ENCODE measurements at places on chromosomes 2 and 18. TPM values are rescaled to one million over a fixed set of nuclear protein-coding genes. Genes with fewer than 3 reads are reported as not detected.

The GALNT5 gene
- polyA plus RNA-seq: not detected

The NT5DC4 gene
- polyA plus RNA-seq: not detected

The ZBTB7C gene
- not detected for polyA plus RNA-seq

The LIMS3 gene
- 13.5 TPM for polyA plus RNA-seq

The SNTG2 gene
- polyA plus RNA-seq: not detected

The SMCHD1 gene
- polyA plus RNA-seq: 4.6 TPM

The C2orf92 gene
- polyA plus RNA-seq: 2.7 TPM

The FSHR gene
- not detected for polyA plus RNA-seq

The ST6GAL2 gene
- not detected for polyA plus RNA-seq

The DUSP19 gene
- 0.53 TPM for polyA plus RNA-seq

The IMPA2 gene
- polyA plus RNA-seq: 6.1 TPM

The SMYD5 gene
- polyA plus RNA-seq: 16.2 TPM

The CCDC68 gene
- 0.22 TPM for polyA plus RNA-seq

The REG3G gene
- polyA plus RNA-seq: not detected

The SERPINB2 gene
- polyA plus RNA-seq: 2.5 TPM

The FHOD3 gene
- 0.03 TPM for polyA plus RNA-seq

The KIF1A gene
- 0.02 TPM for polyA plus RNA-seq

DNA sequence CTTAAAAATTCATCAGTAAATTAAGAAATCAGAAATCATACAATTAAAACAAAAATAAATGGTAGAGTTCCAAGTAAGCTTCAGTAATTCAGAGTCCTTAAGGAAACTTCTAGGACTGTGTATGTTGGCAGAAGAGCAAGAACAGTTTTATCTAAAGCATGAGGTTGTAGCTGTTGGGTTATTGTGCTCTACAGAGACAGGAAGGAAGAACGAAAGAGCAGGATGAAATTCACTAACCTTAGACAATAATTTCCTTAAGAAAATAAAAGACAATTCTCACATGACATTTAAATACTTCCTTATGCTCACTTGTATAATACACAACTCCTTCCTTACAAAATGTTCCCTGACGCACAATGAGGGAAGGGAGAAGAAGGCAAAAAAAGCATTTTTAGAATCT is 133.4 kb downstream of the STK39 start:
- peak; percentile 90 for DNase-seq

DNA sequence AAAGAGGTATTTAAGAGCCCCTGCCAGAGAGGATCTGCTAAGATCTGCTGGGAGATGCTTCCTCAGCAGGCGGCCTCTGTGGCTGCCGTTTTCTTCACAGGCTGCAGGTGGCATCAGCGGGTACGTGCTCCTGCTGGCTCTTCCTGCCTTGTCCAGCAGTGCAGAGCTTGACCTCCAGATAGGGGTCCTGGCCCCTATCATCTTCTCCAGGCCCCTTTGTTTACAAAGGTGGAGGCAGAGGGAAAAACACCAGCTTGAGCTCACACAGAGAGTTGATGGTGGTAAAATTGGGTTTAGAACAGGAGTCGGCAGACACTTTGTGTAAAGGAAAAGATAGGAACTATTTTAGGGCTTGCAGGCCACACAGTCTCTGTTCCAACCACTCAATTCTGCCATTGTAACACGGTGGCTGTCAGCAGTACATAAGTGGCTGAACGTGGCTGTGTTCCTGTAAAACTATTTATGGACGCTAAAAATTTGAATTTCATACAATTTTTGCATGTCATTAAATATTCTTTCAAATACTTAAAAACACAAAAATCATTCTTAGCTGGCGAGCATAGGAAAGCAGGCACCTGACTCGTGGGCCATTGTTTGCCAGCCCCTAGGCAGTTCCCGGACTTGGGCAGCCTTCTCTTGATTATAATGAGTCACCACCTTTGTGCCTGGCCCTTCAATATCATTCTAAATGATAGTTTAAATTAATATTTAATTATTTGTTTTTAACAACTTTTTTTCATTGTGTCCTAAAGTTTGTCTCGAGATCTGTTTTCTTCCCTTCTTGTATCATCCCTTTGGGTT is 98.2 kb upstream of the B3GNT7 start:
- peak; percentile 52 for DNase-seq

- DNase-seq: no peak
Observed at GRCh38 chr2:54012538-54013141, 41.8 kb upstream of the PSME4 start.

DNA sequence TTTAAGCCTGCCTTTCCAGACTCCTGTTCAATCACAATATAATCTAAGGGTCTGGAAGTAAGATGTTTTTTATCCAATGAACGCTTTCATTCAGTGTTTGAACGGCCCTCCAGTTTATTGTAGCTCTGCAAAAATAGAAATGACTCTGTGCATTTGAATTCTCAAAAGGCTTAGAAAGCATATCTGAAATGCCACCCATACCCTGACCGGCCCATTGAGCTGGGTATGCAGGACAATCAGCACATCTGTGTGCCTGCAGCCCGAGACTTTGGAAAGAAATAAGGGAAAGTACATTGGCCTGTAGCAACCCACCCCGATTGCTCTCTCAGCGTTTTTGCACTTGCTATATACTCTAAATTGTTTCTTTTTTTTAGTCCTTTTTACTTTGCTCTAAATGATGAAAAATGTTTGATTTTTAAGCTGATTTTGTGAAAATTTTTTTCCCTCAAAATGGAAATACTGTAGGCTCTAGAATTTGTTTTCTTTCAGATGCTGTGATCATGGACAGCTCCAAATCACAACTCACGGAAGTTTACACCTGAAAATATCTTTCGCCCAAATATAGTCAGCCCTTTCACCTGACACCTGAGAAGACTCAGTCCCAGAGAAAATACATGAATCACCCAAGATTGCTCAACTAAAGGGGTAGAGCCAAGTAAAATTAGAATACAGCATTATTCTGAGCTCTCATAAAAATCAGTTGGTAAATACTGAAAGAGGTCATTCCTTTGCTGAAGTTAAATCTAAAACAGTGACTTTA is 194.5 kb upstream of the SIX3 start:
- DNase-seq: no peak

GRCh38 chr2:114784890-114785583 is 342.6 kb downstream of the DPP10 start:
- no peak for DNase-seq

DNA sequence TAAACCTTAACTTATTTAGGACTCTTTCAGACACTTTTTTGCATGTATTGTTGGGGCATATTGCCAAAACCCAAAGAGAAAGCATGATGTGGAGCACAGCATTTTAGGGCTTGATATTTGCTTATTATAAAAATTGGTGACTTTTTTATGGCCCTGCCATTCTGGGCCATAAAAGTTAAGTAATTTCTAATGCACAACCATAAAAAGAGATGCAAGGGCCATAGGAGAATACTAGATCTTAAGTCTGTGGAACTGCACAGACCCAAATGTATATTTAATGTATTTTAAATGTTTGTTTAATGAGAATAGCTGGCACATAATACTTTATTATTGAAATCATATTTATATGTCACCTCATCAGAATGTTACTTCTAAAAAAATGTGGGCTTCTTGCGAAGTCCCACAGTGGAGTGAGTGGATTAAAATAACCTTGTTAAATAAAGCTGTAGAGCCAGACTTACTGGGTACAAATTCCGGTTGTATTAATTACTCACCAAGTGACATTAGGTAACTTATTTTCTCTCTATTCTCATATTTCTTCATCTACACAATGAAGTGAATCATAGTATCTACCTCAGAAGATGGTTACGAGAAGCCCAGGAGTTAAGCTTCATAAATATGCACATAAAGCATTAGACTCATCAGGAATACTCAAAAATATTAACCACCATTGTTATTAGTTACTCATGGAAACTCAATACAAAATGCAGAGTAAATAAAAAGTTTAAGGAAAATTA is 52.2 kb downstream of the HNMT start:
- no peak for DNase-seq

GRCh38 chr2:56113382-56113975 is 70.3 kb upstream of the CCDC85A start:
- DNase-seq: peak; percentile 18

DNA sequence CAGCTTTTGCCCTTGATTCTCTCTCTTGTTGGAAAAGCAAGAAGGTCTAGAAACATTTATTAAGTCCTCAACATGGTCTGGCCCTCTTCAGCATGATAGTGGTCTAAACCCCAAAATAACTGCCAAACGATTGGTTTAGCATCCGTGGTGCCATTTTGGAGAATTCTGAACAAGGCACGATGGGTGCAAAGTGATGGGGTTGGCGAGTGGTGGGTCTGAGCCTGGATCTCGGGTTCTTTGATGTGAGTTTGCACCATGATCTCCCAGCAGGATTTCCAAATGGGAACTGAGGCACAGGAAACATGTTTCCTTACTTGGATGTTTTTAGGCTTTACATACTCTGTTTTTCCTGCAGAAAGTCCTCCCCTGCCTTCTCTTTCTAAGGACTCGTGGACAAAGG is 240.3 kb downstream of the MYCN start:
- DNase-seq: no peak

DNA sequence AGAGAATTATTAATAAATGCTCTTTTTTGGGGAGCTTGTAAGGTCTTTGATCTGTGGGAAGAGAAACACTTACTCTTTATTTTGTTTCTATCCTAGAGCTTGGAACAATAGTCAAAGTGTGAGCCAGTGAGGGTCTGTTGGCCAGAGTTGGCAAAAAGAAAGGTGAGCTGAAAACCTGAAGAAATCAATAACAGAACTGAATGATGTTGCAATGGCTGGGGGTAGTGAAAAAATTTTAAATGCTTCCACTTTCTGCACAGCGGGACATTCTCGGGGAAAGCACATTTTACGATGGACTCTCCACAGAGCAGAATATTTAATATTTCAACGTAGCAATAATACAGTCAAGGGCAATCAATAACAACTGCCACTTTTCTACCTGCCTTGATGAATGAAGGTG is 78.9 kb downstream of the SKA1 start:
- no peak for DNase-seq

GRCh38 chr2:218679119-218679518 is 7.2 kb downstream of the STK36 start:
- peak; percentile 8 for DNase-seq

- no peak for DNase-seq
Observed at GRCh38 chr18:48917579-48918517, 32.9 kb downstream of the SMAD7 start.

- no peak for DNase-seq
Observed at GRCh38 chr18:48790869-48791635, 159.7 kb downstream of the SMAD7 start.

DNA sequence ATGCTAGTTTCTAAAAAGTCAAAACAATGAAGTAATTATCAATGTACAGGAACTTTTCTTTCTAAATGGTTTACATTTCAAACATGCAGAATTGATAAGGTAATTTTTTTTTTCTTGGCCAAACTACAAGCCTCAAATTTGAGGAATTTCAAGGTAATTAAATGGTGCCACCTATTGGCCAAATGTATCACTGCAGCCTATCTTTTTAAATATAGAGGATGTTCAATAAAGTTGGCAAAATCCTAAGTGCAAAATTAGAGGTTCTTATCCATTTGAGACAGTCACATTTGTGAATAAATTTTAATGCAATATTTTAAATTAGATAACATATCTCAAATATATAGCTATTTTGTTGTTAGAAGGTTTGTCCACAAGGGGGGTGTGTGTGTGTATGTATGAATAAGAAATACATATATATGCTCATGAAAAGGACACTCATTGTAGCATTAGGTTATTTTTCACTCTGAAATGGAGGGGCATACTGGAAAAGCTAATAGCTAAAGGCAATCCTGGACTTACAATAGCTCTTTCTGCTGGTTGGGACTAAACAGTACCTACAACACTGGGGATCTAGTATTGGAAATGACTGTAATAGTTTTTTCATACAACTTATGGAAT is 26.2 kb downstream of the MMADHC start:
- peak; percentile 57 for DNase-seq

GRCh38 chr18:77108821-77109647 is 23.5 kb downstream of the MBP start:
- DNase-seq: no peak

DNA sequence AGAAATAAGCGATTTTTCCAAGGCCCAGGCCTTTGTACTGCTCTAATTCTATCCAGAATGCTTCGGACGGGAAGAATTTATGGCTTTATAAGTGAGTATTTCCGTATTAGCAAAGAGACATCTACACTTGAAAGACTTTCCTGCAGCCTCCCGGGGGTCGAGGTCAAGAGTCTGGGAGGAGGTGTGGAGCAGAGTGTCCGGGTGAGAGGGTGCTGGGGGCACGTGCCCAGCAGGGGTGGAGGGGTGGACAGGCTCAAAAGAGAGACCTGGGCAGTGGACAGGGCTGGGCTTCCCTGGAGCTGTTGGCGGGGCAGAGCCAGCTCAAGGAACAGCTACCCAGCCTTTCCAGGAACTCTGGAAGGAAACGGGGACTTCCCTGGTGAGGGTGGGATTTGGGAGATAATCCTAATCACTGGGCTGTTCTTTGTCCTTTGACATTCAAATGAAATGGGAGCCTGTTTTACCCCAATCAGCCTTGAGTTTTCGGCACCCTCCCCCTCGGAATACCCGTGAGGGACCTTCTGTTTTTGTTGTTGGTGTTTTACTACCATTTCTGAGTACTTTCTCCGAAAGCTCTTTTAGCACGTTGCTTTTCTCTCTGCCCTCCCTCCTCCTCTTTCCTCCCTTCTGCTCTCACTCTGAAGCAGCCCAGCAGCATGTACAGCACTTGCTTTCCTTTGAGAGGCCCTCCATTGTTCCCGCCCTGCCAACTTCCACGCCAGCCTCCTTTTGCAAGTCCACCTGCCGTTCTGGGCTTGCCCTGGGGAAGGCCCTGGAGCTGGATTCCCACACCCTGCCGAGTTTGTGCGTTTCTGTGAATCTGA is 164.7 kb downstream of the AGAP1 start:
- peak; percentile 18 for DNase-seq

- no peak for DNase-seq
Observed at GRCh38 chr2:21866316-21866715, 742.5 kb downstream of the TDRD15 start.

- peak; percentile 52 for DNase-seq
Observed at GRCh38 chr2:111702119-111702803, 181.7 kb downstream of the ANAPC1 start.

GRCh38 chr2:188244383-188244782 is 47.3 kb upstream of the GULP1 start:
- no peak for DNase-seq

GRCh38 chr2:163610817-163611556 is 124.8 kb downstream of the FIGN start:
- no peak for DNase-seq
